SW480 (cell line): ENCODE measurements at places on chromosomes 13 and 19.

DNA sequence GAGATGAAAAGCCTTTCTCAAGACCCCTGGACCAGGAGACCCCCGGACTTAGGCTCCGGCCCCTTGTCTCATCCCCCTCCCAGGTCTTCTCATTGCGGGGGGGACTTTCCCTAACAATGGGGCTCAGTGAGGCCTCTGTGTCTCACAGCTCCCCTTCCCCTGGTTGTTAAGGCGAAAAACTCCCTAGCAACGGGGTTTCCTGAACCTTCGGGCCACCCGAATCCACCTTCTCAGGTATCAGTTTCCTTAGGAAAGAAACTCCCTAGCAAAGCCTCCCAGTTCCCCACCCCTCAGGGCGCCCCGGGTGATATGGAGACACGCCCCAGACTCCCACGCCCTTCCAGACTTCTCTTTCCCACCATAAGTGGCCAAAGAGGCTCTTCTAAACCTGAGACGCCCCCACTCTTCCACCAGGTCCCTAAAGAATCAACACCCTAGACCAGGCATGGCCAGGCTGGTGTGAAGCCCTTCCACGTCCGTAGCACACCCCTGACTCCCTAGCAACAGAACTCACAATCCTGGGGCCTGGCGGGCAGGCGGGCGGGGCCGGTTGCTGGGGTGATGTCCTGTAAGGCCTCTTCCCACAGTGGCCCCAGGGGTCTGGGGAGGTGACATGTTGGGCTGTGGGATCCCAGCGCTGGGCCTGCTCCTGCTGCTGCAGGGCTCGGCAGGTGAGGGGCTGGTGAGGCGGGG lies at the start of gene TMEM190:
Gene TMEM190 (plus strand): TSS at position 586 of the 693 bp plus-strand sequence. CDS start 28 bp downstream, at position 614.
- peak; percentile 69 for DNase-seq

DNA sequence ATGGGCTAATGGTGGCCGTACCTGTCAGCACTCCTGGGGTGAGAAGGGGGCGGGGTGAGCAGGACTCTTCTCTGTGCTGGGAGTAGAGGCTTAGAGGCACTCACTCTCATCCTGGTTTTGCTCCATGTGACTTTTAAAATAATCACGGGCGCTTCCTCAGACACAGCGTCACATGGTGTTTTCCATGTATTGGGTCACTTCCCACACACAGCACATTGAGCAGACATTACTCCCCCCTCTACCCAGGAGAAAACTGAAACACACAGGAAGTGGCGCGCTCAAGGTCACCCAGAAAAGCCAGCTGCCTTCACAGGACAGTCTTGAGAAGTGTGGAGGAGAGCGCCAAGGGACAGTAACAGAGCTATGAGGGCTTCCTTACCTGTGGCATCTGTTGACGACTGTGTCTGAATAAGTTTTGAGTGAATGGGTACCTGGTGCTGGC lies 23.2 kb downstream of the SPATA13 start:
- DNase-seq: peak; percentile 36

DNA sequence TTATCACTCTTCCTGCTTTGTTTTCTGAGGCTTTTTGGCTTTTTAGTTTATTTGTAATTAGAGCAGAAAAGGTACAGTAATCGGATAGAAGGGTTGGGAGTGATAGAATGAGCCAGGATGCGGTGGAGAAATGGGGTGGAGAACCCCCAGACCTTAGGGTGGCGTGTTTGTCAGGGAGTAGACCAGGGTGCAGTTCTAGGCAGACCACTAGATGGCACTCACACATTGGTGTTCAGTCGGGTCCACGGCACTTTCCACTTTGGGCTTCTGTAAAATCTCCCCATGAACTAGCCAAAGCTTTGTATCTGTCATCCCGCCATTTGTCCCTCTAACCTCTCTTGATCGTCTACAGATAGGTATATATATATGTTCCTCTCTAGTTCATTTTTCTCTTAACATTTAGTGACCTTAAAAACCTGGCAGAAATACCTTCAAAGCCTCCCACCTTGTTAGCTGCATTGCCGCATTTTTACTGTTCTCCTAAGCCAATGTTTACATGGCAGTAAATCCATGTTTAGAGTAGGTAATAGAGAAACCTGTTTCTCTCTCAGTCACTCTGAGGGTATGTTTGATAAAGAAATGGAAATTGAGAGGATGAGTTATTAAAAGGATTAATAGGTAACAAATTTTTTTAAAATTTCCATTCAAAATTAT lies 154.9 kb downstream of the TM9SF2 start:
- DNase-seq: peak; percentile 73

- DNase-seq: no peak
Measured at GRCh38 chr13:70014337-70014736, 93.3 kb upstream of the ATXN8OS start.

DNA sequence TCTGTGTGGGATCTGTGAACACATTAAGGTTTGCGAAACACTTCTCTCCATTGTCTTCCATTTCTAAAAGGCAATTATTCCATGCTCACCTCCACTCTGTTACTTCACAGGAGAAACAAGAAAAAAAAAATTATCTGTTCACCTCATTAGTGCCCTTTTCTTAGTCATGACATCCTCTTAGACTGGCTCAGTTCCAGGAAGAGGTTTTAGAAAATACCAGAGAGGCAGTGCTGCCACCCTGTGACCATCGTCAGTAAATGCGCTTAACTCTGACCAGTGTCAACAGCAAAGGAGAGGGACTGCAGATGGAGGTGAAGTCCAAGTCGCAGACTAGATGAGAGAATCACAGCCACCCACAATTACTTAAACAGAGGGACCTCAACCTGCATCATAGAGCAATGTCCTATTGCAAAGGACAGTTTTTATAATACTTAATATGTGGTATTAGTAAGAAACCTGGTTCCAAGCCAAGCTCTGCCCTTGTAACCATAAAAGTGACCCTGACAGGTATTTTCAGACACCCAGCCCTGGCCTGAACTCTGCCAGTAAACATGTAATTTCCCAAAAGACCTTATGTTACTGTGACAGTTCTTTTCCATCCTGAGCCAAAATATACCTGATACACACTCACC lies 19.4 kb downstream of the CEACAM21 start:
- peak; percentile 88 for DNase-seq

GRCh38 chr13:50400035-50400726 lies 384.9 kb downstream of the KCNRG start:
- no peak for DNase-seq

DNA sequence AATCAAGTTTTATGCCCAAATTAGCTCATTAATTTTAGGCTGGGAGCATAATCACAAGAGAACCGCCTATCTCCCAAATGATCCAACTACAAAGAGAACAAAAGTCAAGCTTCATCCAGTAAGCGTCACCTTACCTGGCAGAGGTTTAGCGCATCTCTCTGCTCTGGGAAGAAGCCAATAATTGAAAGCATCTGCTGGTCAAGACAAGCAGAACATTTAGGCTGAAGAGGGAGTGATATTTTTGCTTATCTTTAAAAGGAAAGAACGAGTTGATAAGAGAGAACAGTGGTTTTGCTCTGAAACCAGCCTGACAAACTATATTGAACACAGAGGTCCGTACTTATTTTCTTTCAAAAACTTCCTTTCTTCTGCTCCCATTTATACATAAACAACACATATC lies 242.1 kb downstream of the ENOX1 start:
- DNase-seq: no peak
